EH (cell line): ENCODE measurements at places on chromosomes 11 and 22.
A peak's percentile ranks its signal among the peaks of the same experiment; 100 is the strongest.

DNA sequence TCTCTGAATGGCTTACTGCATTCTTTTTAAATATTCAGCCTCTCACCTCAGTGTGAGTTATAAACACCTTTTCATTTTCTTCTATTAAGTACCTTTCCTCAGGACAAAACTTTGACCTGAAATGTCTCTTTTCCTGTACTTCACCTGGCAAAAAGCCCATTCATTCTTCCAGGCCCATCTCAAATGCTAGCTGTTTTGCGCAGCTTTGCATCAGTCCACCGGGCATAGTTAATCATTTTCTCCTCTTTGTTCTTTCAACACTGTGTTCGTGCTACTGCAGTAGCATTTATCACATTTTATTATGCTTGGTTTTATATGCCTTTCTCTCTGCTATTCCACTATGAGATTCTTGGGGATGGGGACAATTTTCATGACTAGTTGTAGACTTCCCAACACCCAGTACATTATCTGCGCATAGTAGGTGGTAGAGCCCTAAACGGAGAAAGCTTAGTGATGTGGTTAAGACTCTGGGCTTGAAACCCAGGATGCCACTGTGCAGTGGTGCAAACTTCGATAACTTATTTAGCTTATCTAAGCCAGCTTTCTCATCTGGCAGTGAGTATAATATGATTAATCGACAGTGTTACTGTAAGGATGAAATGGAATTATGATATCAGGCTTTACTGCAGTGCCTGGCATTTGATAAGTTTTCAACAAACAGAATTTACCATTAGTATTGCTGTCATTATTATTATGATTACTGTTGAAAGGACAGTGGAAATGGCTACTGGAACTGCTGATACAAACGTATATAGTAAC lies 695.7 kb downstream of the NELL1 start:
- DNase-seq, result no peak

DNA sequence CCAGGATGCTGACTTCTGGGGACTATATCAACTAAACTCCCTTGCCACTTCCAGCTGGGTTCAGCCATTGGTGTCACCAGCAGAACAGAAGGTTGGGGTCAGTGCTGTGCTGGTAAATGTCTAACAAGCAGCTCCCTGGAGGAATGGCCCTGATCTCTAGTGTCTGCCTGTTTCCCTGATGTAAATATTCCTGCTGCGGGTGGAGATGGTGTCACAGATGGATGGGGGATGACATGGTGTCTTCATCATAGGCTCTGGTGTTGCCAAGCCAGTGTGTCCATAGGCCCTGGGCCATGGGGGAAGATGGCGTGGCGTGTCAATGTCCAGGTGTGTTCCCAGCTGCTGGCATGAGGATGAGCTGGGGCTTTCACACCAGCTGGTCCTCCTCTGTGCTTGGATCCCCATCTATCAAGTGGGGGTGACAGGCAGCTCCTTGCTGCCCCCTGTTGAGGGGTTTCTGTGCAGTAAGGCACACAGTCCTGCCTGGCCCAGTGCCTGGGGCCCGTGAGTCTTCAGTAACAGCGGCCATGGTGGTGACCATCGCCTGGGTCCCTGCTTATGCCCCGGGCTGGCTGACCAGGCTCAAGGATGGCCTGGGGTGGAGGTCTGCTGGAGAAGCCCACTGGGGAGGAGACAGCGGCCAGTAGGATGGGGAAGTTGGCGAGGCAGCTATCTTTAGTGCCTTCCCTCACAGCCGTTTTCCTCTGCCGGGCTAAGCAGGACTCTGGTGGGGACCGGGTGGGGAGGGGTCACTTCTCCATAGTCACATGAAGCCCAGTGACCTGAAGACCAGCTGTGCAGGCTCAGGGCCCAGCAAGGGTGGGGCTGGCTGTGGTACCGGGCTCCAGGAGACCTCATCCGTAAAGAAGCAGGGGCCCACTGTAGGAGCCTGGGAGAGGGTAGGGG lies 12.7 kb downstream of the RPL3 start:
- DNase-seq, result peak; percentile 34

DNA sequence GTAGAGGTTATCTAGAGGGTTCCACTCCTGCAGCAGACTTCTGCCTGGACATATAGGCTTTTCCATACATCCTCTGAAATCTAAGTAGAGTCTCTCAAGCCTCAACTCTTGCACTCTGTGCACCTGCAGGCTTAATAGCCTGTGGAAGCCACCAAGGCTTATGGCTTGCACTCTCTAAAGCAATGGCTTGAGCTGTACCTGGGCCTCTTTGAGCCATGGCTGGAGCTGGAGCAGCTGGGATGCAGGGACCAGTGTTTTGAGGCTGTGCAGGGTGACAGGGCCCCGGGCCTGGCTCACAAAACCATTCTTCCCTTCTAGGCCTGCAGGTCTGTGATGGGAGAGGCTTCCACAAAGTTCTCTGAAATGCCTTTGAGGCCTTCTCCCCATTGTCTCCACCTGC lies 2.9 kb upstream of the NXPE4 start:
- DNase-seq, result no peak

DNA sequence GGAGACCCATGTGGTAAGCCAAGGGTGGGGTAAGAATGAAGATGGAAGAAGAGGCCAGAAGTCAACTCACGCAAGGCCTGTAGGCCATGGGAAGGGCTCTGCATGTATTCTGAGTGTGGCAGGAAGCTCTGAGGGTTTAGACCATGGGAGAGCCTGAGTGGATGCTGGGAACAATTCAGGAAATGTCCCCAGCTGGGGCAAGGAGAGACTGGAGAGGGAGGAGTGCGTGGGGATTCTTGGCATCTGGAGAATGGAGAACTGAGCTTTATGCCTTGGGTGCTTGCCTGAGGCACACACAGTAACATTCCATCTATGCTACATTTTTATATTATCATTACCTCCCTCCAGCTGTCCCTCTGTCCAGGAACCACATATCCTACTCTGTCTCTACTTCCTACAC lies 50.4 kb upstream of the CD82 start:
- peak; percentile 65 for DNase-seq

DNA sequence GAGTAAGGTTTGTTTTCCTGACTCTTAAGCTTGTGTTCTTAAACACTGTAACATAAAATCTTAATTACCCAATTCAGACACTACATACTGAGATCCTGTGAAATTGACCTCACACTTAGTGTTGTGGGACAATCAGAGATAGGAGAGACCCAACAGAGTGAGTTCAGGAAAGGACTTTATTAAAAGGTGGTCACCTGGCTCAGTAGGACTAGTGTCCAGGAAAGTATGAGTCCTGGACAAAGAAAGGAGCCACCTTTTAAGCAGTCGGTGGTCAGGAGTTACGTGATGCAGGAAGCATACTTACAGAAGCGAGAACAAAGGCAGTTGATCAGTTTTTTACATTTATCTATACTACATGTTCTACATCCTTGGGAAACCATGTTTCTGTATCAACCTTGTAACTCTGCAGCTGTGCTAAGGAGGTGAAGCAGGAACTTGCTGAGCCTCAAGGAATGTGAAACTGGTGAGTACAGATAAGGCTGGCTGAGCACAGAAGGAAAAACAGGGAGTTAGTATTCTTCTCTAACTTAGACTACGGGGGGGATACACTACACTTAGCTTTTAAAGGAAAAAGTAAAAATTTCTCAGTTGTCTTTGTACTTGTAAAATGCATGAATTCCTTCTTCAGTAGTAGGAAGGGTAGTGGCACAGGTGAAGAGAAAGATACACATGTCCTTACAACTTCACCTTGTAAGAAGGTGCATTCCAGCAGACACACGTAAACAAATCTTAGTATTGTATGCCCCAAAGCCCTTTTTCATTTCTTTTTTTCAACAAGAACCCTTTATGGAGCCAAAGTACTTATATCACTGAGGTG lies 15.1 kb downstream of the OR51E1 start:
- DNase-seq, result no peak

- peak; percentile 44 for DNase-seq
These were observed 152.0 kb upstream of the SYN3 start for GRCh38 chr22:33209930-33210784.

DNA sequence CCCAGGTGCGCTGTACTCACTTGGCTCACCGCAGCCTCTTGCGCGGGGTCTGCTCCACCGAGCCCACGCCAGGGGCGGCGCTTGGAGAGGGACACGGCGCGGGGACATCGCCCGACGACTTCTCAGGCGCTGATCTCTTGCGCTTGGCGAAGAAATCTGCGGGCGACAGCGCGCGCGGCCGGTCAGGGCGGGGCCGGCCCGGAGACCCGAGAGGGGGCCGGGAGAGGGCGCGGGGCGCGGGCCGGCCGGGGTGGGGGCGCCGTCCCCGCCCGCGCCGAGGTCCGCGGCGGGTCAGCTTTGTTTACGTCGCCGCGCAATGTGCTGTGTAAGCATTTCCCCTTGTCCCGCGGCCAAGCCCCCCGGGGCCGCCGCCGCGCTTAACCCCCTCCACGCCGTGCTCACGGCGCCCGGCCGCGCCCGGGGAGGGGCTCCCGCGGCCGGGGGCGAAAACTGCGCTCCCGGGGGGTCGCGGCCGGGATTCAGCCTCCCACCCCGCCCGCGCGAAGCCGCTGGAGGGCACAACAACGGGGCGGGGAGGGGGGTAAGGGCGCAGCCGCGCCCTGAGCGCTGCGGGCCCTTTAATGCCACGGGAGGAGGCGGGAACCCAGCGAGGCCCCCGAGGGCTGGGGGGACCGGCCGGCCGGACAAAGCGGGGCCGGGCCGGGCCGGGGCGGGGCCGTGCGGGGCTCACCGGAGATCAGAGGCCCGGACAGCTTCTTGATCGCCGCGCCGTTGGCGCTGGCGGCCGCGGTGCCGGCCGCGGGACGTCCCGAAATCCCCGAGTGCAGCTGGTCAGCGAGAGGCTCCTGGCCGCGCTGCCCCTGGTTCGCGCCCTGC lies 1.4 kb downstream of the CDKN1C start:
- DNase-seq, result peak; percentile 55

DNA sequence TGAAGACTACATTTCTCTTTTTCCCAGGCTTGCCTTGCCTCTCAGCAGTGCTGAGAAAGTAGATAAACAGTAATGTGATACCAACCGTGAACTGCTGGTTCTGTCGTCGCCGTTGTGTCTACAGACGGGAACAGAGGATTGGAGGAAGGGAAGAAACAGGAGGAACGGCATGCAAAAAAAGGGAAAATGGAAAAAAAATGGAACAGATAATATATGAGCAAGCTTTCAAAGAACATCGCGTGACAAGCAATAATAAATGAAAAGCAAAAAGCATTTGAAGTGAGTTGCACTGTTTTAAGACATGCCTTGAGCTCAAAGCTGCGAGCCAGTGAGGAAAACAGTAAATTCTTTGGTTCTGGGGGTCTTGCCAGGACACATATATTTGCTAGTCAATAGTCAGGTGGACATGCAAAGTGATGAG lies 305.9 kb downstream of the CADM1 start:
- no peak for DNase-seq

GRCh38 chr11:93039531-93040240 lies 70.2 kb downstream of the MTNR1B start:
- no peak for DNase-seq

- DNase-seq, result no peak
These were observed 40.6 kb upstream of the GNAZ start for GRCh38 chr22:23029521-23030228.

DNA sequence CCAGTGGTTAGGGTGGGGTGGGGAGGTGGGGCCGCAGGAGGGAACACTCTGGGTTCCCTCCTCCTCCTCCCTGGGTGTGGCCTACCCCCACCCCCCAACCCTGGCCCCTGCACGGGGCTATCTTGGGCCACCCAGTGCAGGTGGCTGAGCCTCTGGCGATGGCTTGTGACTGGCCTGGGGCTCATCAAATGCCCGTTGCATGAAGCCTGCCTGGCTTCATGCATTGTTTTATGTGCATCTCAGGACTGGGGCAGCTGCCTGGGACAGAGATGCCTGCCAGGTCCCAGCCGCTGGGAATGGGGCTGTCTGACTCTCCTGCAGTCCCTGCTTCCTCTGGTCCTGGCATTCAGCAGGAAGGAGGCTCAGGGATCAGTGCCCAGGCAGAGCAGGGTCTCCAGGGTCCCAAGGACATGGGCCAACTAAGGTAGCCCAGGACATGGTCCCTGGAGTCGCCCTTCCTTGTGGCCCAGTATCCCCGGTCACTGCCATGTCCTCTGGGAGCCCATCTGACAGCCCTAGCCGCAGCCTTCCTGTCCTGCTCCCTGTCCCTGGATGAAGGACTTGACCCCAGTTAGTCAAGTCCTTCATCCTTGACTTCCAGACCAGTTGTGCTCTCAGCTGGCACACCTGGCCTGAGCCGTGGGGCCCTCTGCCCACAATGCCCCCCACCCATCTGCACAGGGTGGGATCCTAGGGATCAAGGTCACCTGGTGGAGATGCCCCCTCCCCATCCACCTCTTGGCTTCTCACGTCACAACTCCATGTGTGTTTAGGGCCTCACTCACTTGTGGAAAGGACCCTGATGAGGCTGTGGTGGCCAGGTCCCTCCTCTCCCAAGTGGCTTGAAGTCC lies 112.1 kb upstream of the FGF3 start:
- DNase-seq, result no peak

- no peak for DNase-seq
These were observed 9.1 kb downstream of the LINC01488 start for GRCh38 chr11:69490516-69490915.

- no peak for DNase-seq
These were observed 1503.9 kb upstream of the TENM4 start for GRCh38 chr11:80944758-80945157.

- DNase-seq, result no peak
These were observed 13.0 kb downstream of the KCTD17 start for GRCh38 chr22:37064553-37064952.

DNA sequence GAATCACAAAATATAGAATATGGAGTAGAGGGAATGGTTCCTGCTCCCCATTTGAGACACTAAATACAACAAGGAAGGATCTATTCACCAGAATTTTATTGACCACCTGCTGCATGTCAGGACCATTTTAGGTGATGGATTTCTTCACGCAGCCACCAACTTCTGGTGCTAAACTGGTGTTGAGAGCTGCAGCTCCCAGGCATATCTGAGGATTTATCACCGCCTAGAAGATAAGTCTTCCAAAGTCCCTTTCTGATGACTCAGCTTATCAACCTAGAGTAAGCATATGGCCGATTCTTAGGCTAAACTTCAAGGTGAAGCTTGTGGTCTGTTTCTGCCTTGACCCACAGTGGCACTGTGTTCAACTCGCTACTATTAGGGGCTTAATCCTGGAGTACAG lies 6.7 kb downstream of the DDI1 start:
- DNase-seq, result no peak

- no peak for DNase-seq
These were observed 19.3 kb downstream of the UPB1 start for GRCh38 chr22:24514241-24515026.

DNA sequence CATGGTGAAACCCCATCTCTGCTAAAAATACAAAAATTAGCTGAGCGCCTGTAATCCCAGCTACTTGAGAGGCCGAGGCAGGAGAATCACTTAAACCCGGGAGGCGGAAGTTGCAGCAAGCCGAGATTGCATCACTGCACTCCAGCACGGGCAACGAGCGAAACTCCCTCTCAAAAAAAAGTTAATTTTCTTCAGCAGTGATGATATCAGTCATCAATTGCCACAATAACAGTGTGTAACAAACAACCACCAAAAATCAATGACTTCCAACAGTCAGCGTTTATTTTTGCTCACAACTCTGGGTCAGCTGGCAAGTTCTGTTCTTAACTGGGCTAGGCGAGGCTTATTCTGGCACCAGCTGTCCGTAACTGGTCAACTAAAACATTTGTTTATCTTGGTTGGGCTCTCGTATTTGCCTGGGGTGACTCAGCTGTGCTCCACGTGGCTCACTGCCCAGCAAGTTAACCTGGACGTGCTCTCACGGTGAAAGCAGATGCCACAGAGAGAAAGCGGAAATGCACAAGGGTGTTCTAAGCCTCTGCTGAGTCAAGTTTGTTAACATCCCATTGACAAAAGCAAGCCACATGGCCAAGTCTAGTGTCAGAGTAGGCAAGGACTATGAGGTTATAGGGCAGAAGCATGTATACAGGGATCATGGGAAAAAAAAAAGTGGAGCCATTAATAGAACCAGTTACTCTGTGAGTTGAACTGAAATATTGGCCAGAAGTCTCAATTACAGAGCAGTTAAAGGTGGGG lies 52.1 kb downstream of the LHFPL7 start:
- DNase-seq, result peak; percentile 67

- no peak for DNase-seq
These were observed 25.8 kb upstream of the WNT11 start for GRCh38 chr11:76232026-76232665.
